NCI-H1417 treated with DMSO at 0.1 percent for 48 hours (cell line): ENCODE measurements at places on chromosomes 7 and 10.

GRCh38 chr10:103278862-103279298 is 1.9 kb downstream of the INA start:
- DNase-seq = no peak

- no peak for DNase-seq
Observed at GRCh38 chr10:122637376-122637775, 62.3 kb downstream of the C10orf120 start.

- DNase-seq = peak; percentile 4
Observed at GRCh38 chr10:97713339-97713825, at the start of gene MARVELD1. Gene MARVELD1 (plus strand): TSS chr10:97713730. CDS start chr10:97713877, 147 bp downstream.

GRCh38 chr10:44696496-44696895 is 214.6 kb upstream of the TMEM72 start:
- no peak for DNase-seq

DNA sequence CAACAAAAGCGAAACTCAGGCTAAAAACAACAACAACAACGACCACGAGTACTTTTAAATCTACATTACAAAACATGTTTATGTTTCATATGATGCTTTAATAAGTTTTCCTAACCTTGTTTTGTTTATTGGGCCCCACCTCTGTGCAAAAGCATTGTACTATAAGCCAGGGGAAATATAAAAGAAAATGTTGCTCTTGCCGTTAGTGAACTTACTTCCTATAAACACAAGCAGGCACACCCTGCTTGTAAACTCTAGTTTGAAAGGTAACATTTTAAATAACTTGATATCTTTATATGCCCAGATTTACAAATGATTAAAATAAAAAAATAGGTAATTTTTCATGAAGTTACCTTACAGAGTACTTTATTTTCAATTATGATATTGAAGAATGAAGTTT is 19.2 kb upstream of the EPC1 start:
- no peak for DNase-seq

GRCh38 chr10:79941585-79942210 is 7.2 kb downstream of the SFTPD start:
- DNase-seq = no peak

GRCh38 chr7:30164567-30164966 is 29.8 kb downstream of the MTURN start:
- DNase-seq = peak; percentile 37

DNA sequence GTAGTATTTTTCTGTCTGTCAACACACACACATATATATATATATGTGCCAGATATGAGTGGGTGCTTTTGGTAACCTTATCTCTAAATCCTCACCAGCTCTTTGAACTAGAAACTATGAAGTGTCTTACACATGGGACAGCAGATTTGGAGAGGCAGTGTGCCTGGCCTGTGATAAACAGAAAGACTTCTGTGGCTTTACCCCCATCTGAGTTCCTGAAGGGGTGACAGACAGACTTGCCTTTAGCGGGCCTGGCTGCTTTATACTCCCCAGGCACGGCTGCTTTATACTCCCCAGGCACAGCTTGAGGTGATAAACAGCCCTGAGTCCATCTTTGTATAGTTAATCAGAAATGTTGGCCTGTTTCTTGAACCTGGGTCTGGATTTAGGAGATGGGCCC is 5.6 kb downstream of the BAG3 start:
- no peak for DNase-seq

DNA sequence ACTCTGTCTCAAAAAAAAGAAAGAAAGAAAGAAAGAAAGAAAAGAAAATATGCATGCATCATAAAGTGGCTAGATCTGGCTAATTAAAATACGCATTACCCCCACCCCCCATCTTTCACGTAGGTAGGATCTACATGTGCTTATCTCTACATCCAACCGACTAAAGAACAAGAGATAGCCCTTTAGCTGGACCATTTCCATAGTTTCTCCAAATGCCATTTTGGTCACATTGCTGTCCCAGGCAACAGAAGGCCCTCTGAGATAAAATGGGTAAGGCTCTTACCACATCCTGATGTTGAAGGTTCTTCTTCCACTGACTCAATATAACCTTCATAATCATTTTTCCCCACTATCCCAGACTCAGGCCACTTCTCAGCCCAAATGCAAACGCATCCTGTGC is 31.5 kb downstream of the PIK3AP1 start:
- no peak for DNase-seq

DNA sequence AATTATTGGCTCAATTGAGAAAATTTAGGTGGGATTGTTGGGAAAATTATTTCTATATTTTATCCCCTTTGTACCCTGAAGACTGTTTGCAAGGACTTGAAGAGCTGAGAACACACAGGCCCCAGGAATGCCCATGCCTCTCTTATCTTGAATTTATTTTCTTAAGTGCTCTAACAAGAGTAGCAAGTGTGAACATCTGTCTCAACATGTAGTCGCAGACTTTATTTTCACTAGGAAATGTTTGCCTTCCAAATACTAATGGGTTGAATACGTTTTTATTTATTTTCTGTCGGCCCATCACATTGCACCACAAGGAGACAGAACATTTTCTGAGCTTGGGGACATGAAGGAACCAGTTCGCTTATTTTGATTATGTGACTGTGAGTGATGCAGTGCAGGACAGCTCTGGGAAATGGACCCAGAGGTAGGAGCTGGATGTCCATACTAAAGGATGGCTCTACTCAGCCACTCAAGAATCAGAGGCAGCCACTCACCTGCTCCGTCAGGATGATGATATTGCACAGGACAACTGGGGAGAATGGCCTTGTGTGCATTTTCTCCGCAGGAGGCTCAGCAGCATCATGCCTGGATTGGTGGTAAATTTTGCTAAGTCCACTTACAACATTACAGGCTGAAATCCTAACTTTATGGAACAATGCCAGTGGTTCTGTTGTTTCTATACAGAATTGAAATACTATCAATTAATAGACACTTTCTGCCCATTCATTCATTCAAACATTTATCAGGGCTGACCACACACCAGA is 332.7 kb downstream of the FGFR2 start:
- no peak for DNase-seq

- no peak for DNase-seq
Observed at GRCh38 chr10:80173466-80173865, 31.9 kb downstream of the ANXA11 start.

- no peak for DNase-seq
Observed at GRCh38 chr10:125025341-125025740, 83.4 kb downstream of the ZRANB1 start.

DNA sequence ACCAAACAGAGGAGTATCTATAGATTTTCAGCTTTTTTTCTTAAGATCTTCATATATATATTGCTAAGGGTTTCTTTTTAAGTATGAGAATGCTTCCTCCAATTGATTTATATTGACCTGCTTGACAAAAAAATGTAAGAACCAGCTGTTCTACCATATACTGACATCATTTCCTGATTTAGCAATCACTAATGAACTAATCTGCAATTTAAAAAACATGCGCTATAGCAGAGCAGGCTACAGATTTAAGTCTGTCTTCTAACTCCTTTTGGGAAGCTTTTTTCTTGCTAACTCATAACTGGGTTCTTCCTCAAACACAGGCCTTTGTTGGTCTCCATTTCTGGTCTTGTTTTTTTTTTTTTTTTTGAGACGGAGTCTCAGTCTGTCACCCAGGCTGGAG is 33.2 kb downstream of the ABCC2 start:
- DNase-seq = no peak

DNA sequence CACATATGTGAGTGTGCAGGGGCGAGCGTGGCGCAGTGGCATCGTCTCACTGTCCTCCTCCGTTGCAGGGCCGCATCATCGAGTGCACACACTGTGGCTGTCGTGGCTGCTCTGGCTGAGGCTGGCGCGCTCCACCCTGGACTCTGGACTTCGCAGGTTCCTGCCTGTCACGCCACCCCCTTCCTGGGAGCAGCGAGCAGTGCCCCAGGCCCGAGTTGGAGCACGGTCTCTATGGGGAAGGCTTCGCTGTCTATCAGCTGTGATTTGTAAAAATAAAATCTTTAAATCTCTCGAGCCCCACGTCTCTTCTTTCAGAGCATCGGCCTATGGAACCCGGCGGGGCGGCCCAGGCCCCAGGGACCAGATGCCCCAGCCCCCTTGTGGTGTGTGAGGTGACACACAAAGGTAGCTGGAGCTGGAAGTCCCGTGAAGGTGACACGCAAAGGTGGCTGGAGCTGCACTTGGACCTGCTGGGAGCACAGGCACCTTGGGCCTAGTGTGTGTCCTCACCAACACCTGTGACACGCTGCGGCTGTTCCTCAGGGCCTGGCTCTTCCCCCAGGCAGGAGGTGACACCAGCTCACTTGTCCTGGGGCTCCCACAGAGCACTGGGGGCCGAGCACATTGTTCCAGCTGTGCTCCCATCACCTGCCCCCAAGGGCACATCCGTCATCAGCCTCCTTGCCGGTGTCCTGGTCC is 10.7 kb downstream of the BUD31 start:
- DNase-seq = no peak
